ENCODE measurements at places on chromosomes 5 and 9.

- no peak for DNase-seq
These were observed 494 bp downstream of the ASTN2 start for GRCh38 chr9:117414220-117414905.

DNA sequence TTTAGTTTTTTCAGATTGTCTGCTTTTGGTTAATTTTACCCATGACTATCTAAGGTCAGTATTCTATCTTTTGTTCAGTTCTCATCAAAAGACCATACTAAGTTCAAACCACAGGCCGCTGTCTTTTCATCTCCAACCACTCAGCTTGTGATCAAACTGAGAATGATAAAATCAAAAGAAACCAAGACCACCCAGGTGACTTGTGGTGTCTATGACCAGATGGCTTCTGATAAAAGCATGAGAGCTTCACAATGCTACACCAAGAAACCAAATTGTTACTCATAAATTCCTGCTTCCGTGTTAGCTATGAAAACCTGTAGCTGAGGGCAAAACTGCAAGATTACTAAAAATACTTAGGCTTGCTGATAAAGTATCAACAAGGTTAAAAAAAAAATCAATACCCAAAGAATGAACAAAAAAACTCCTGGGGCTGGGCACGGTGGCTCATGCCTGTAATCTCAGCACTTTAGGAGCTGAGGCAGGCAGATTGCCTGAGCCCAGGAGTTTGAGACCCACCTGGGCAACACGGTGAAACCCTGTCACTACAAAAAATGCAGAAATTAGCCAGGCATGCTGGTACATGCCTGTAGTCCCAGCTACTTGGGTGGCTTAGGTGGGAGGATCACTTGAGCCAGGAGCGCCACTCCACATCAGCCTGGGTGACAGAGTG lies 25.8 kb upstream of the GPX8 start:
- no peak for DNase-seq

- no peak for DNase-seq
These were observed 5.5 kb upstream of the PRELID2 start for GRCh38 chr5:145840458-145841132.

DNA sequence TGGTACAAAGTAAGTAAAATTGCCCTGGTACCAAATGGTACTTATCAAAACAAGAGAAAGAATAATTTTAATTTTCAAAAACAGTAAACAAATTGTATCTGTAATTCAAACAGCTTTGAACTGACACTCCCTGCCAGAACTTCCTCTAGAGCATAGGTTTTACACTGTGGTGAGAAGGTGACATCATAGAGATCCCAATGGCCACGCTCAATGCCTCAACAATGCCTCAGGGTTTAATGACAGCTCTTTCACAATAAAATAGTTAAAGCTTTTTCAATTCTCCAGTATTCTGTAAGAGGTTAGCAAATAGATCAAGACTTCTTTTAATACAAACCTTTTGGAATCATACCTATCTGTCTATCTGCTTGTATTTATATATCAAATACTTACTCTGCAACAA lies 437.1 kb downstream of the PRR16 start:
- DNase-seq: no peak

- DNase-seq: no peak
These were observed 46.7 kb downstream of the SAR1B start for GRCh38 chr5:134585966-134586365.

DNA sequence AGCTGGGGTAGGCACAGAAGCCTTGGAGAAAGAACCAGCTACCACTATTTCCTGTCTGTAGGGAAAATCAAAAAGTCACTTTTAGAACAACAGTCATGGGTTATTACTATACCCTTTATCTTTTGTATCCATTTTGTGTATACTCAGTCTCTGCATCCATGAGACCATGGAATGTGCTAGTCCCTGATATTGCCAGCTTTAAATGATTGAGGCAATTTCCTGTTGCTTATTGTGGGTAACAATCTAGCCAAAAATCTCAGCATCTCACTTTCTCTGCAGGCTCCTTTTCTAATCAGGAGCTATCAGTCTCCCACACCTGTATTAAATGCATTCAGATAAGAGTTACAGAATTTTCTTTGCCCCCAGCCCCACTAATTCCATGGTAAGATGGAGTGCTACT lies 968 bp upstream of the KDM3B start:
- DNase-seq: no peak

DNA sequence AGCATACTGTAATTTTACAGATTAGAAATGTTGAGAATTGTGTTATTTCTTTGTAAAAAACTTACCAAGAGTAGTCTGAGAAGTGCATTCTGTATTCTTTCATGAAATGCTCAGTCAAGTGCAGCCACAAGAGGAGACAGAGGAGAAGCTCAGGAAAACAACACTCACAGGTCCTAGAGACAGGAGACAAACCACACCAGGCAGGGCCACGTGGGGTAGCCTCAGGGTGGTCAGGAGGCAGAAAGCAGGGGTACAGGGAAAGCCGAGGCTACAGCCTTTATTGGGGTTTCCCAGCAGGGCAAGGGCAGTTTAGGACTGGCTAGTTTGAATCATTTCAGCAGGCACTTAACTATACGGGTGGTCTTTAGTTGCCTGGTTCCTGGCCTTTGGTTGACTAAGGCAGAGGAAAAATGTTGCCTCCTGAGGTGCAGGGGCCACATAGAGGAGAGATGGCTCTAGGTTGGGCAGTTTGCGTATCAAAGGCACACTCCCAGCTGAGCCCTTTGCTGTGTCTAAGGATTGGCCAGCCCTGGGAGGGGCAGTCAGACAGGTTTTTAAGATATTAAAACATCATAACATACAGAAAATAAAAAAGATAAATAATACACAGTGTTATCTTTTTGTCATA lies 230.9 kb upstream of the ANKRD55 start:
- no peak for DNase-seq

GRCh38 chr9:79164406-79164805 lies 407.4 kb upstream of the TLE4 start:
- no peak for DNase-seq

DNA sequence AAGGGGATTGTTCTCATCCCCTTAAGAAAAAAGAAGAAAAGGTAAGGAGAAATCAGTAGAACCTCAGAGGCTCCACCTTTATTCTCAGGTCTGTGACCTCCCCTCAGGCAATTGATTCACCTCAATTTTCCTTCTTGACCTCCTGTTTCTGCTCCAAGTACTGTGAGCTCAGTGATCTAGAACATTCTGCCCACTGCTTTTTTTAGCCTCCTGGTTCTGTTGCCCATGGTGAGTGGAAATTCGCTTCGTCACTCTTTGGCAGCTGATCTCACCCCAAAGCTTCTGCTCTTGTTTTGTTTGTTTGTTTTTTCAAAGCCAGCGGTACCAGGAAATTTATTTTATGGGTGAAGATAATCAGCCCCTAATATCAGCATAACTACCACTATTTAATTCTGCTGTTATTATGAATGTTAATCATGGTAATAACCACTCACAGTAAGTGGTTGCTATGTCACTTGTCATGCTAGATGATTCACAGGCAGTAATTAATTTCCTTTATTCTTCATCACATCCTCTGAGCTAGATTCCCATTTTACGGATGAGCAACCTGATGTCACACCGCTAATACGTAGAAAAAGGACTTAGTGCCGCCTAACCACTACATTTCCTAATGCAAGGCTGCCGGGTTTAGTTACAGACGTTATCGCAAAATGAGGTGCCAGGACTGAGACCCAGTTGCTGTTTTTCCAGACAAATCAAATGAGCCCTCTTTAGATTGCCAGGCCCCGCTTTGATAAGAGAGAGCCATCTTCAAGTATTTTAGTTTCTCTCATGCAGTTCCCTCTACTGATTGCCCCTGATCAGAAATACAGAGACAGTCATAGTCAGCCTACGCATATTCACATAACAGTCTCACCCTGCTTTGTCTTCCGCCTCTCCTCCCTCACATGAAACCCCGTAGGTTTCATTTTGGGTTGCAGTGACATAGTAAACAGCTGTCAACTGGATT lies 78.2 kb downstream of the CYFIP2 start:
- no peak for DNase-seq

GRCh38 chr9:91502475-91502874 lies 78.8 kb upstream of the NFIL3 start:
- no peak for DNase-seq

- DNase-seq: no peak
These were observed 29.9 kb upstream of the PRSS3 start for GRCh38 chr9:33765411-33765810.

- no peak for DNase-seq
These were observed 57.7 kb downstream of the COMMD10 start for GRCh38 chr5:116142495-116142894.

GRCh38 chr9:137689745-137690529 lies 71.1 kb downstream of the EHMT1 start:
- DNase-seq: no peak

GRCh38 chr5:113204525-113205161 lies 228.0 kb downstream of the DCP2 start:
- DNase-seq: no peak

DNA sequence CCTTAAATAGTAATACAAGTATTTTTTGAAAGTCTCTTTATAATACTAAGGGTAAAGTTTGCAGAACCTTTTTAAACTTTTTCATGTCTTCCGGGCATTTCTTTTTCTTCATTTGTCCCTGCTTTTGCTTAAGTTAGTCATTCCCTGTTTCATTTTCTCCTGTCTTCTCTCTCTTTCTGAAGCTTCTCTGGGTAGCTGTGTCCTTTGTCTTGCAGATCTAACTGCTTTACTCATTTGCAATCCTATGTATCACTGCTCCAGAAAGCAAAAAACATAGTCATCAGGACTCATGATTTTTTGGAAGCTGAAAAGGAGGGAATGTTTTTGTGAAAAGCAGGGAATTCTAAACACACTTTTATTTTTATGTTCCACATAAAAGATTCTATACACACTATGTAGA lies 301.7 kb downstream of the MRPS30 start:
- DNase-seq: no peak

- DNase-seq: no peak
These were observed 237.0 kb downstream of the KIF4B start for GRCh38 chr5:155250596-155250995.

GRCh38 chr5:99814321-99815063 lies 720.7 kb upstream of the FAM174A start:
- no peak for DNase-seq

GRCh38 chr9:129333617-129334104 lies 155.6 kb upstream of the IER5L start:
- DNase-seq: no peak

- DNase-seq: no peak
These were observed 37.2 kb upstream of the GRHPR start for GRCh38 chr9:37385286-37385685.

DNA sequence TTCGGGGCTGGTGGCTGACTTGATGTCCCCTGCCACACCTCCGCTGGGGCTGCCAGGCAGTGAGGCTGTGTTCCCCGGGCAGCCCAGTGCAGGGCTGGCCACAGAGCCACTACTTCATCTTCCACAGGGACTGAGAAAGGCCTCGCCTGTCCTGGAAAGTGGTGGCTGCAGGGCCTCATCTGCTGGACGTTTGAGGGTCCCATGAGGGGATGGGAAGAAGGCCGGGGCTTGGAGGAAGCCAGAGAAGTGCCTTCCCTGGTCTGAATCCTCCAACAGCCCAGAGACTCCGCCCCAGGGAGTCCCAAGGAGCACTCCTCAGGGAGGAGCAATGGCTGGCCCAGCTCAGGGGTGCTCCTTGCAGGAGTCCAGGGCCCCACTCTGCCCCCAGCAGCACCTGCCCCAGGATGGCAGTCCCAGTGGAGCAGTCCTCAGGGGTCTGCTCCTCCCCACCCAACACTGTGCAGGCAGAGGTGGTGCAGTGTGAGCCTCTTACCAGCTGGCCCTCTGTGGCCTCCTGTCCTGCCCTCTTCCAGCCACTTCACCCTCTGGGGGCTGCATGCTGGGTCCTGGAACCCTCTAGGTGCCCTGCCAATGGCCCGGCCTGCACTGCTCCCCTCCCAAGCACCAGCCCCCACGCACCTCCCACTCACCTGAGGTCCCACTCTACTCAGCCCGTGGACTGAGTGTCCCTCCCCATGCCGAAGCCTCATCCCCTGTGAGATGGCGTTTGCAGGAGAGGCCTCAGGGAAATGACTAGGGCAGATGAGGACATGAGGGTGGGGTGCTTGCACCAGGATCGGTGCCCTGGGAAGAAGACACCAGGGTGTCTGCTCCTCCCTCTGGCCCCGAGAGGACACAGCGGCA lies 47.3 kb upstream of the COL5A1 start:
- no peak for DNase-seq

GRCh38 chr5:41649659-41650058 lies 139.3 kb upstream of the PLCXD3 start:
- DNase-seq: no peak

GRCh38 chr5:56291661-56292374 lies 58.7 kb upstream of the ANKRD55 start:
- DNase-seq: no peak

DNA sequence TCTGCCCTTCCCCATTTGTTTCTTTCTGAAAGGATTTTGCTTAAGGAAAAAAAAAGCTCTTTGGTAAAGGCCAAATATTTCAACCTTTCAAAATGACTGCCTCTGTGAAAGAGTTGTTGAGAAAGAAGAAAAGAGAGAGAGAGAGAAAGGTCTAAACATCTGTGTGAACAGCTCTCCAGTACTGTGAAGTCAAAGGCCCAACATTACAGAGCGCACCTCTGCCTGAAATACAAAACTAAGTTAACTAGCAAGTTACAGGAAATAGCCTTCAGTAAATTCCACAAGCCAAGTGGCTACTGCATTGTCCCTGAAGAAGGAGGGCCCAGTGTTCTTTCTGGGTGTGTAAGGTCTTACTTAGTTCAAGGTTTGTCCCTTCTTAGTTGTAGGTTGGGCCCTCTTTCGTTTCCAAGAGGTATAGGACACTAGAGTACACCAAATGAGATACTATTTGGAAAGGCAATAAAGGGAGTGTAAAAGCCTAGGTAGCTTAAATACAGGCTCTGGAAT lies 104.4 kb downstream of the THBS4 start:
- DNase-seq: no peak

- DNase-seq: no peak
These were observed 57.4 kb upstream of the ECM2 start for GRCh38 chr9:92592946-92593861.

- DNase-seq: no peak
These were observed 655.2 kb downstream of the PDE4D start for GRCh38 chr5:59238126-59238902.
